ENCODE measurements at places on chromosomes 16 and 17.

DNA sequence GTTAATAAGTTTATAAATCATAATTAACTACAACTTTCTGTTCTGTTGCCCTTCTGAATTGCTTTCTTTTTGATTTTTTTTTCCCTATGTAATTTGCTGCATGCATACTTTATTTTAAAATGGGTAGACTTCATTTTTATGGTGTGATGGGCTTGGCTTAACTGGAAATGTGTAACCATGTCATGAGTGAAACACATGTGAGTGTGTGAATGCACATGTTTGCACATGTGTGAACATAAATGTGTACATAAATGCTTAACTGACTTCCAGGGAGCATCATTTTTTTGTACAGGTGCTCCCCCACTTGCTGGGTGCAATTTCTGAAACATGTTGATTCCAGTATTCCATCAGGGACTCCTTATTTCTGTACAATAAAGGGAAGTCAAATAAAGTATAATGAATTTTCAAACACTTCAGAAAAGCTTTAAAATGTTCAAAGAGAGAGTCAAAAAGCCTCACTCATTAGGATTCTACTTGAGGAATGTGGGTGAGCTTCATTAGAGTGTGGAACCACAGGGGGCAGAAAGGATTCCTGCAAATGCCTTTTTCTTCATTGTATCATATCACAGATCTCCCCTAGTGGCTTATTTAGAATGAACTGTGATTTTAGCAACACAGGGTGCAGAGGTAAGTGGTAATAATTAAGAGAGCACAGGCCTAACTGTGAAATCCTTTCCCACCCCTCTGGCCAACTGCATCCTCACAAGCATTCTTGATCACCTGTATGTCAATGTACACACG lies 31.7 kb upstream of the CDH11 start:
- no peak for DNase-seq

DNA sequence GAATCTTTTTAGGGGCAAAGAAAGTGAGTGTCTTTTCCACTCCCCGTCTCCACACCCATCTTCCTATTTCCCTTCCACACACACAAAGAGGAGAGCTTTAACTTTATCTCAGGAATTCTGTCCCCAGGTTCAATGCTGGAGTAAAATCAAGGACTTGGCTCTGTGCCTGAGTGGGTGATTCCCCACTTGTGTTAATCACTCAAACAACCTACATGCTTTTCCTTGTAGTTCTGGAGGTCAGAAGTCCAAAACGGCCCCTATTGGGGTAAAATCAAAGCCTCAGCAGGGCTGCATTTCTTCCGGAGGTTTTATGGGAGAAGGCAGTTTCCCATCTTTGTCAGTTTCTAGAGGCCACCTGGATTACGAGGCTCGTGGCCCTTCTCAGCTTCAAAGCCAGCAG lies 422.3 kb upstream of the RBFOX1 start:
- DNase-seq: no peak

- DNase-seq: no peak
Measured at GRCh38 chr16:52621651-52622050, 74.7 kb upstream of the TOX3 start.

- no peak for DNase-seq
Measured at GRCh38 chr17:39527220-39527813, 66.0 kb downstream of the CDK12 start.

- no peak for DNase-seq
Measured at GRCh38 chr17:62923258-62924150, 42.5 kb upstream of the TANC2 start.

DNA sequence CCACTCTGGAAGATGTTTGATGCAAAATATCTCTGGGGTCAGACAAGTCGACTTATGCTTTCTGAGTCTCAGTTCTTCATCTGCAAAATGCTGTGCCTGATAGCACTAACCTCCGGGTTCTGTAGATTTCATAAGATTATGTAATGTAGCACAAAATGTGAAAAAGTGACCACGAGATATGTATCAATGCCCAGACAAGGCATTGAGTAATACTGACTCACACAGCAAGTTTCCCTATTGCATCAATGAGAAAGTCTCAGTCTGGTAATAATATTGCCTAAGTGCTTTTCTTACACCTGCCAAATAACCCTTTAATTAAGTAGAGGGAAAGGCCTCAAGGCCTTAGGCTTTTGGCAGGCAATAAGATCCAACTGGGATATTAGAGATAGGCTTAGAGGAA lies 41.4 kb upstream of the MMP2 start:
- DNase-seq: no peak

- DNase-seq: no peak
Measured at GRCh38 chr17:49696233-49696761, 11.5 kb downstream of the SLC35B1 start.

DNA sequence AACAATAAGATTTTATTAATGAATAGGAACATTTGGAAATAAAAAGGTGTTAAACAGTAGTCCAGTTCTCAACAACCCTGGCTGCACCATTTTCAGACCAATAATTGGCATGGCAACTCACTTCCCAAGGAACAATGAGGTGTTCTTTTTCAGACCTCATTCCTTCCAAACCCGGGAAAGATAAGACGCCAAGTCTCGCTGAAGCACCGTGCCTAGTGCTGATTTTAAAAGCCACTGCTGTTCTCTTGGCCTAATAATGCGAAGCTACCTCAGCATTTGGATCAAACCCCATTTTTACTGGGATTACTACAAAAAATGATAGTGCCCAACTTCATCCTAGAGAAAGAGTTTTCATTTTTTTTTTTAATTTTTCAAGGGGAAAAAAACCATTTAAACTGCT lies 75.2 kb upstream of the NOL11 start:
- no peak for DNase-seq

DNA sequence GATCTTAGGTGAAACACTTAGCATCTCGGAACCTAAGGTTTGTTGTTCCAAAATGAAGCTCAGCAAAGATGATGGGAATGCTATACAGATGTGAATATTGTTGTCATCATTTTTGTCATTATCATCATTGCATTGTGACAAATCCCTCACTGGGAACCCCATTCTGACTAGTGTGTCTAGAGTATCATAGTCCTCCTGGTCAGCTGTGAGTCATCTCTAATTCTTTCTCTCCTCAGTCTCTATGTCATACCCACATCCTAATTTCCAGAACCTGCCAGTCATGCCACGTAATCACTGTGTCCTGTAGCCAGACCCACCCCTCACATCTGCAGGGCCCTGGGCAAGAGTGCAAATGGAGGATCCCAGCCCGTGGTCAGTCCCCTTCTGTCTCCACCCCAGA lies 60.5 kb upstream of the CLEC3A start:
- DNase-seq: no peak

DNA sequence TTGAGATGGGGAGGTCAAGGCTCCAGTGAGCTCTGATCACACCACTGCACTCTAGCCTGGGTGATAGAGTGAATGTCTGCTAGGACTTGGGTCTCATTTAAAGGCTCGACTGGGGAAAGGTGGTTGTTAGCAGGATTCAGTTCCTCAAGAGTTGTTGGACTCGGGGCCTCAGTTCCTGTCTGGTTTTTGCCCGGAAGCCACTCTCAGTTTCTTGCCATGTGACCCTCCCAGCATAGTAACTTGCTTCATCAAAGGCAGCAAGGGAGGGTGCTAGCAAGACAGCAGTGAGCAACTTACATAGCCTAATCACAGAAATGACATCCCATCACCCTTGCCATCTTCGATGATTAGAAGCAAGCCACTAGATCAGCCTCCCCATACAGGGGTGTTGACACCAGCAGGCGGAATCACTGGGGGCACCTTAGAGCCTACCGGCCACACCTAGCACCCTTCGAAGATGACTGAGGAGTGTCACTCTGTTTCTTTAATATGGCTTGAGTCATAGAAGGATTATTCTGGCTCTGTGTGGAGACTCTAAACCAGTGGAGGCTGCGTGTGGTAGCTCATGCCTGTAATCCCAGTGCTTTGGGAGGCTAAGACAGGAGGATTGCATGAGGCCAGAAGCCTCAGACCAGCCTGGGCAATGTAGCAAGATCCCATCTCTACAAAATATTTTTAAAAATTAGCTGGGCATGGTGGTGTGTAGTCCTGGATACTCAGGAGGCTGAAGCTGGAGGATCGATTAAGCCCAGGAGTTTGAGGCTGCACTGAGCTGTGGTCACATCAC lies 13.2 kb upstream of the SCNN1B start:
- no peak for DNase-seq

DNA sequence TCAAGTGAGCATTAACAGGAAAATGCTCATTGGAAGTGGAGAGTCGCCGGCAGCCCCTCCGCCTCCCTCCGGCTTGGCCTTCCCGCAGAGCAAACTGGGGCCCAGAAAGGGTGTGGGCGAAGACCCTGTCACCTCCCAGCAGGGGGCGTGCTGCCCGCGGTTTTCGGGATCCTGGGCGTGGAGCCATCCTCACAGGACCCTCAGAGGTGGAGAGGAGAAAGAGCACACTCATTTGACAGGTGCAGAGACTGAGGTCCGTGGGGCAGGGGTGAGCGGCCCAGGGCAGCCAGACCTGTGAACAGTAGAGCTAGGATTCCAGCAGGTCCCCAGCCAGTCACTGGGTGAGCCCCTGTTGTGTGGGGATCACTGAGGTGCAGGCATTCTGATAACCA lies 1002.9 kb downstream of the KCNJ18 start:
- DNase-seq: no peak

DNA sequence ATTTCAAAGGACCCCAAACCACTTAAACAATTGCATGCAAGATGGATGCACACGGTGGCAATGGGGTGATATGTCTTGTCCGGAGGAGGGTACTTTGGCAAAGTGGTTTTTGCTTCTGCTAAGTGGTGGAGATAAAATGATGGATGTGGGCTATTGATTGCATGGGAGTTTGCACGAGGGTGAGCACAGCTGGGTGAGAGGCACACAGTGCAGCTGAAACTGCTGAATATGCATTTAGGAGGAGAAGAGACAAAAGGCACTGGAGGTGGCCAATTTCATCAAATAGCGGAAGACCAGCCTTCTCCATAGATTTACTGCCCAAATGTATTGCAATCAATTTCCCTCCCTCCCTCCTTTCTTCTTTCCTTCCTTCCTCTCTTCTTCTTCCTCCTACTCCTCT lies 414.4 kb upstream of the EEF2KMT start:
- DNase-seq: no peak

GRCh38 chr17:72063756-72064450 lies 56.9 kb upstream of the SOX9 start:
- no peak for DNase-seq

DNA sequence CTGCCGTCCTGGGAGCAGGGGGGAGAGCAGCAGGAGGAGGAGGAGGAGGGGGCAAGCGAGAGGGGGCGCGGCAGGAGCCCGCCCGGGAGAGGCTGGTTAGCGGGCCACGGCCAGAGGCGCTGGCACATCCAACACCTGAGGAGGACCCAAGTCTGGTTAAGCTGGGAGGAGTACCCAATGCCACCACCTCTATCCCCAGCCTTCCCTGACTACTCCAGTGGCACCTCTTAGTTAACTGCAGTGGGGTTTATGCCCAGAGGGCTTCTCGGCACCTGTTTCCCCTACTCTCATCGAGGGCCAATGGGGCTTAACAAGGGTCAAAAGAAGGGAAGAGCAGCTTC lies 5.6 kb downstream of the PHOSPHO1 start:
- no peak for DNase-seq

DNA sequence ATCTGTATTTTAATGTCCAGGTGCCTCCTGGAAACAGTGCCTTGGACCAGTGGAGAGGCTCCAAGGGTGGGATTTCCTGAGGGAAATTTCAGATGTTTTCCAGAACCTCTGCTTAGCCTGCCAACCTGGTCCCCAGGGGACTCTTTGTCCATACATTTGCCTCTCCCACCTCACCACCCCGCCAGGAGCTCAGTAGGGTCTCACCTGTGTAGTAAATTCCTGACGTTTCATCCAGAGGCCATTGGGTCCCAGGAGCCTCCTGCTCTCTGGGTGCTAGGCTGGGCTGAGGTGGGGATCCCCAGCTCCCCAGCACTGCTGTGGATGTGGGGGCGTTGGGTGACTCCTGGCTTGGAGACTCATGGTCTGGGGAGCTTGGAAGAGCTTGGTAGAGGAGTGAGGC lies 2.7 kb downstream of the NLRP1 start:
- DNase-seq: no peak

DNA sequence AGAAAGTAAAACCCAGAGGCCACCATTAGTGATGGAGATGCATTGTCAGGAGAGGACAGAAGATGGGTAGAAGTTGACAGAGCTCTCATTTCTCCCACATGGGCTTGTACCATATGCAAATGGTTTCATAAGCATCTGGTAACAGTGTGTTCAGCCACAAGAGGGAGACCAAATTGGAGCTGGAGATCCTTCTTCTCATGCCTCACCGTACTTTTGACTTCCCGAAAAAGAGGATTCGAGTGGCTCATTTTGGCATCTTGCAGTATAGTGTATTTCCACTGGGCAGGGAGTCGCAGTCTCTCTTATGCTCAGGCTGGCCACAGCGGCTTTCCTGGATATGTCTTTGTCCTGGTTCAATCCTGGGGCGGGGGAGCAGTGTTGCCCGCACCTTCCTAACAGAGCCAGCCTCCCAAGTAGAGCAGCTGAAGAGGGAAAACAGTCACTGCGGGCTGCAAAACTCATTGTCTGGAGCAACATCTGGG lies 23.8 kb downstream of the TBC1D3B start:
- DNase-seq: no peak

- no peak for DNase-seq
Measured at GRCh38 chr16:74275031-74275636, 21.5 kb upstream of the PSMD7 start.

DNA sequence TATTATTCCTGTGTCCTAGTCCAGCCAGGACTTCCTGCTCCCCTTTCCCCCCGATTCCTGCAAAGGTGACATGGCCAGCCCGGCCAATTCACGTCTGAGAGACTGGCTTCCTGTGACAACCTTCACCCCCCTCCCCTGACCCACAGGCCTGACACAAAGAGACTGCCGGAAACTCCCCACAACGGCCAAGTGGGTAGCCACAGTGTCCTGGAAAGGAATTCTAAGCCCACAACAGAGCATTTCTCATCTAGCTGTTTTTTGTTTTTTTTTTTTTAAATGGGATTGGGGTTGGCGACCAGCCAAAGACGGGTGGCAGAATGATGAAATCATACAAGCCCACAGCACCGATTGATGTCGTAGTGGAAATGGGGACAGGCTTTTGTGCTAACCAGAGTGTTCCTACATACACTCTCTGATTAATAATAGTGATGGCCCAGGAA lies 2.8 kb upstream of the XAF1 start:
- DNase-seq: no peak

GRCh38 chr17:76426853-76427252 lies 26.1 kb downstream of the UBE2O start:
- no peak for DNase-seq

- DNase-seq: no peak
Measured at GRCh38 chr16:28958836-28959235, 8.1 kb downstream of the NFATC2IP start.

- DNase-seq: no peak
Measured at GRCh38 chr17:70344386-70345060, 175.2 kb downstream of the KCNJ2 start.
